Right renal cortex interstitium (tissue), 3 donors: ENCODE measurements at places on chromosomes 12 and 14. TPM values are rescaled to one million over a fixed set of nuclear protein-coding genes. Genes with fewer than 3 reads are reported as not detected.

Gene RALGAPA1
- 39.0 TPM for polyA plus RNA-seq

DNA sequence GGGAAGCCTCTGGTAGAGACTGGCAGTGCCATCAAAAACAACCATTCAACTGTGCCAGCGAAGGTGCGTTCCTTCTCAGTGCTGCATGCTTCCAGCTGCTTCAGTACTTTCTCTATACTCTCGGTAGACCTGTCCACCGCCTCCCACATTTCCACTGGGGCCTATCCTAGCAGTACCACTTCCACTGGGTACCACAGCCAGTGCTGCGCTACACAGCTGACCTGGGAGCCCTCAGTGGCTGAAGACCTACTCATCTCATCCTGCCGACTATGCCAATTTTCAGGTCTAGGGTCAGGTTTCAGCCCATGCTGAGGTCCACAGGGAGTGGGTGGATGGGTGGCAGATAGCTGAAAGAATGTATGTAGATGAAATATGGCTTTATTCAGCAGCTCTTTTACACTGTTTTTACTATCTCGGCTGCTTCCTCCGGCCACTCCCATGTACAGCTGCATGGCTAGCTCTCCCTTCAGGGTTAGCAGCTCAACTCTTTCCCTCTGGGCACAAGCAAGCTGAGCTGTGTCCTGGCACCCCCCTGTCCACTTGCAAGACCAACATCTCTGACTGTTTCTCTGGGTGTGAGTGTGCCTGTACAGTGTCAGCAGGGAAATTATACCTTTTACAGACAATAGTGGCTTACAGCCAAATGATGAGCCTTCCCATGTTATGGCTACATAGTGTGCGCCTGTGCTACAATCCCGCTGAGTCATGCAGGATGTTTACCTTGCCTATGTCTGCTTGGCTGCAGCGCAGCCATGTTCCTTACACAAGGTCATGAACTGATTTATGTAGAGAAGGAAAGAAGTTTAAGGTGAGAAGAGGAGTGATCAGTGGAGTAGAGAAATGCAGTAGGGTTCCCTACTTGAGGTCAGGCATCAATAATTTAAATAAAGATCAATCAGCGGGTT is 125.7 kb upstream of the DDHD1 start:
- DNase-seq = no peak

Gene DLGAP5
- polyA plus RNA-seq = 30.4 TPM

Gene DMAC2L
- 23.0 TPM for polyA plus RNA-seq
